ENCODE measurements at places on chromosomes 7 and 10.

- no peak for DNase-seq
Observed at GRCh38 chr10:12742771-12743170, 258.7 kb downstream of the CCDC3 start.

DNA sequence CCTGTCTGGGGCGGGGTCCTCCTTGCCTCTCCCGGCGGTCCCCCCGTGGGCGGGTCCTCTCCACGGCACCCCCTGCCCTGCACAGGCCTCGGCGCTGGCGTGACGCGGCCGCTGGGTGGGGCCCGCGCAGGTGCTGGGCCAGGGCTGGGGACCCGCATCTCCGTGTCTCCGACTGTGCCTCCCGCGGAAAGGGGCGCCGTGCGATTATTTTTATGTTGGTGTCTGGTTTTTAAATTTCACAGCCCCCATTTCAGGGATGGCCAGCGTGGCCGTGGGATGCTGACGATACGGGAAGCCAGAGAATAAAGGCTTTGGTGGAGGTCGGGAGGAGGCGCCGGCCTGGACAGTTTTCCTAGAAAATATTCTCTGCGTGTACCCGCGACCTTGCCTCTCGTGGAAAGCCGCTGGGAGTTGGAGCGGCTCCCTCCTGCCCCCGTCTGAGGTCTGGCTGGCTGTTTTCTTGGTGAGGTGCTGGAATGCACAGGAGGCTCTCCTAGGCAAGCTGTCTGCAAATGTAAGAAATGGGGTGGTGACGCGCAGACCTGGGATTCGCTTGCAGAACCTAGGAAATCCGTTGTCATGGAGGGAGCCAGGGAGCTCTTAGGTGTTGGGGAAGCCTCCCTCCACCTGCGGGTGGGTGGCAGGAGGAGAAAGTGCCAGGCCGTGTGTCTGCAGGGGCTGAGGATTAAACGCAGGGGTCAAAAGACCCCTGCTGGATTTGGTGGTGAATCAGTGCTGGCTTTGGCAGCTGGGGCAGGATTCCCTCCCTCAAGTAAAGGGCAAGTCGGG lies 28.7 kb upstream of the JAKMIP3 start:
- DNase-seq: no peak

DNA sequence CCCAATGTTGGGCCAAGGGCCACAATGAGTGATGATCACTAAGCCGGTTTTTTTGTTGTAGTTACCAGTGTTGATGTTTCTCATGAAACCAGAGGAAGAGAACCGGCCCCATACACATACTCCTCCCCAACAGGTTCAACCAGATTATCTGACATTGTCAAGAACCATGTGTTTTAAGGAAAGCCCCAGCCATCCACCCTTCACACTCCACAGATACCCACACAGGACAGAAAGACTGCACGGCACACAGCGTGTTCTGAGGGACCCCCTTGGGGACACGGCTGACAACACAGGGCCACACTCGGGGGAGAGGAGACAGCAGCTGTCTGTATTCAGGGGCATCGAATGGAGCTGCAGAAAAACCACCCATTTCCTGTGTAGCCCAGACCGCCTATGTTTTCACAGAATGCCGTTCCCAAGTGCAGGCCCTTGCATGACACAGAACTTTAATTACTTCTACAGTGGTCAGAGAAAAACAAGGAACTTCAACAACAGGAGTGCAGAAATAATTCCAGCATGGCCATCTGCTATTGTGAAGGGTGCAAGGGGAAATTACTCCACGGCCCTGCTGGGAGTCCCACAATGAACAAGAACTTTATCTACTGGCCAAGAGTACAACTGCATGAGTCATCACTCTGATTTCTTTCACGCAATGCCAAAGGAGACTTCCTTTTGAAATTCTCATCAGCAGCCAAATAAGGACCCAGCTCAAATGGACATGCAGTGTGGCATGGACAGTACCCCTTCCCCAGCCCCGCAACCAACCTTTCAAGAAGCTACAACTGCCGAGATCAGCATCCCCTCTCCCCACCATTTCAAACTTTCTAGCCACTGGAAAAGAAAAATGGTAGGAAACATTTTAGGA lies 2.3 kb downstream of the KLF6 start:
- peak; percentile 52 for DNase-seq

GRCh38 chr10:58179238-58179637 lies 88.5 kb downstream of the IPMK start:
- no peak for DNase-seq

DNA sequence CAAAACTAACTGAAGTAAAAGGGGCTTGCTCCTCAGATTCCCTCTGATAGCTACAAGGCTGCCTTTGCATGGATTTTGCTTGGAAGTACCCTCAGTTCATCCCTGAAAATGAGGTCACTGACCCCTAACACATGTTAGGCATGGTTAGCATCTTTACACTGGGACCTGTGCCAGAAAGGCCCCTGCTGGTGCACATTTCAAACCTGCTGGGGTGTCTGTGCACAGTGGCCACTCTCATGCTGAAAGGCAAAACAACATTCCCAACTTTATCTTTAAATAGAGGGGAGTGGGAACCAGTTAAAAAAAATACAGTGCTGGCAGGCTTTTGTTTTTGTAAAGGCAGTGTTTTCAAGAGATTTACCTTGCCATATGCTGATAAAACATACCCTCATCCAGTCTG lies 99.1 kb downstream of the ANK3 start:
- peak; percentile 80 for DNase-seq

DNA sequence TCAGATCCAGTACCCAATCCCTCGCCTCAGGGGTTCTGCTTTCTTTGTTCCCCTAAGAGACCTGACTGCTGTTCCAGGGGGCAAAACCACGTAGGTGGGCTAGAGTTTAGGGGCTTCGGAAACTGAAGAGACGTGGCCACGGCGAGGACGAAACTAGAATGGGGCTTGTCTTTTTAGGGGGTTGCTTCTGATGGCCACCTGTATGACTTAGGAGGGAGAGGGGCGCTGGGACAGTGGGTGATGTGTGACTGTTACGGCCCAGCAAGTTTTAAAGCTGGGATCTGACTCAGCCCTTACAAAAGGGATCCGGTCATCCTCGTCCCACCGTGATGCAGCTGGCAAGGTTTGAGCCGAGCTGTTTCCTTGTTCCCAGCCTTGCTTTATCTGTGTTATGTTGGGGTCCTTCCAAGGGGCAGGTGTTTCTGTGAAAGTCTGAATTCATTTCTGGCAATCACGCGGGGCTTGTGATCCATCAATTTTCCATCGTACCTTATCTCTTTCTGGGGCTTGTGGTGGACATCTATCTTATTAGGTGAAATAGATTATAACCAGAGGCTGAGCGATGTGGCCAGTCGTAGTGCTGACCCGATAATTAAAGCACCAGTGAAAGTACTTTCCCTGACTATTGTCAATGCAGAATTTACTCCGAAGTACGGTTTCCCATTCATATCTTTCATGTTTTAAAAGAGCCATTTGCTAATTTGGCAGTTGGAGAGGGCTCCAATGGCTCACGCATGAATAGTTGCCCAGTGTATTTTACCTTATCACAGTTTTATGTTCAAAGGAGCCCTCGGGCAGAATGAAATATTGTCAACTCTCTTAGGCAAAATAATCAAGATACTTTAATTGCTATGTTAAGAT lies 830 bp downstream of the MET start:
- peak; percentile 77 for DNase-seq

DNA sequence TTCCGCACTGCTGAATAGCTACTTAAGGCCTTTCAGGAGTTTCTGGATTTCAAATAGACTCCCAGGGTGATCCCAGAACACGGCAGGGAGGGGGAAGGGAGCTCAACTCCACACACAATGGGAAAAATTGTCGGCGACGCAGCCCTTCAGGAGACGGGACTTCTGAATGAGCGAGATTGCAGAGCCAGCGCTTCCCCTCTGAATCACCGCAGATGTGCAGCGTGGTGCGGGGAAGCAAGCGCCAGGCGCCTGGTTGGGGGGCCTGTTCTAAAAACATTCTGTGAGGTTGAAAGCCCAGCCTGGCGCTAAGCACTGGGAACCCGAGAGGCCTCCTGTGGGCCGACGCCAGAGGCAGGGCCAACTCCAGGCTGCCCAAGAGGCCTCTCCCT lies 163.3 kb downstream of the MAD1L1 start:
- no peak for DNase-seq

GRCh38 chr7:1134951-1135350 lies 25.0 kb downstream of the ZFAND2A start:
- no peak for DNase-seq

DNA sequence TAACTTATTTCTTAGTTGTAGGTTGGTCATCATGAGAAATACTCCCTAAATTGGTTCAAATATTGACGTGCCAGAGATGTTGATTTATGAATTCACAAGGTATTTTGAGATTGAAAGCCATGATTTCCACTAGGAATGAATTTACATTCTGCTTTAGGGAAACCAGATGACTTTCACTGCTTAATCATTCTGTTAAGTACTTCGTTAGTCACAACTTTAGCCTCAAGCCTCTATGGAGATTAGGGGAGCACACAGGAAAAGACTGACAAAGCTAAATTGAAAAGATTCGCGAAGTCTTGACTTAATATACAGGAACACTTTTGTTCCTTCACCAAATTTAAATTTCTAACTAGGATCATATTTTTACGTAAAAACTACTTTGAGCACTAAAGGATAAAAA lies 250.4 kb upstream of the CACNA2D1 start:
- no peak for DNase-seq

- DNase-seq: no peak
Observed at GRCh38 chr7:15854841-15855524, 168.5 kb upstream of the MEOX2 start.

DNA sequence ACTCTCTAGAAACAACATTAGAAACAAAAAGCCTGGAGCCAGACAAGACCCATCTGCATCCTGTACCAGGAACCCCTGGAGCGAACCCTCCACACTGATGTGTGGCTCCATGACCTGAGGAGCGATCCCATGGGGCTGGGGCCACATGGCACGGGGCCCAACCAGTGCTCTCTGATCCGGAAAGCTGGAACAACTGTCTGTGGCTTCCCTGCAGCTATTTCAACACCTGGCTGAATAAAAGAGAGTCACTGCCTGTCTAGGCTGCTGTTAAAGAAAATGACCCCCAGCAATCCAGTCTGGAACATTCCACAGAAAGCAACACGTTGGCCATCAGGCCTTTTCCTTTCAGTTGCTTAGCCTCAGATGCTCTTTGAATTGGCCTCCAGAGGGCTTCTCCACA lies 20.9 kb downstream of the UROS start:
- peak; percentile 38 for DNase-seq

DNA sequence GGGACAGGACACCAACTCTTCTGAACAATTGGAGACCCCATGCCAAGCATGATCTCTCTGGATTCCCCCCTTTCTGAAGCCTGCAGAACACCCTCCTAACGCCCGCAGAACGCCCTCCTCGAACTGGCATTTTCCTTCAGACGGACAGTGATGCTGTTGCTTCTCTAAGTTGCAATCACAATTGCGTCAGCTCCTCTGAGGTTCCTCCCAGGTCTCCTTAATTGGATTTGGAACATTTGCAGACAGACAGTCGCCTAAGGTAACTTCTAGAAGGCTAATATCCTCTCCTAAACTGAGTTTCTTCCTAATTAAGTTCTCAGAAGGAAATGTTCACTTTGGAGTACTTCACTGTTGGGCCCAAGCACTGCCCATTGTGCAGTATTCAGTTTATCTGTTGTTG lies 20.5 kb upstream of the SERPINE1 start:
- DNase-seq: no peak

GRCh38 chr7:139857791-139858190 lies 28.7 kb downstream of the TBXAS1 start:
- DNase-seq: no peak

- no peak for DNase-seq
Observed at GRCh38 chr10:47087667-47088066, 176.4 kb downstream of the PTPN20 start.

DNA sequence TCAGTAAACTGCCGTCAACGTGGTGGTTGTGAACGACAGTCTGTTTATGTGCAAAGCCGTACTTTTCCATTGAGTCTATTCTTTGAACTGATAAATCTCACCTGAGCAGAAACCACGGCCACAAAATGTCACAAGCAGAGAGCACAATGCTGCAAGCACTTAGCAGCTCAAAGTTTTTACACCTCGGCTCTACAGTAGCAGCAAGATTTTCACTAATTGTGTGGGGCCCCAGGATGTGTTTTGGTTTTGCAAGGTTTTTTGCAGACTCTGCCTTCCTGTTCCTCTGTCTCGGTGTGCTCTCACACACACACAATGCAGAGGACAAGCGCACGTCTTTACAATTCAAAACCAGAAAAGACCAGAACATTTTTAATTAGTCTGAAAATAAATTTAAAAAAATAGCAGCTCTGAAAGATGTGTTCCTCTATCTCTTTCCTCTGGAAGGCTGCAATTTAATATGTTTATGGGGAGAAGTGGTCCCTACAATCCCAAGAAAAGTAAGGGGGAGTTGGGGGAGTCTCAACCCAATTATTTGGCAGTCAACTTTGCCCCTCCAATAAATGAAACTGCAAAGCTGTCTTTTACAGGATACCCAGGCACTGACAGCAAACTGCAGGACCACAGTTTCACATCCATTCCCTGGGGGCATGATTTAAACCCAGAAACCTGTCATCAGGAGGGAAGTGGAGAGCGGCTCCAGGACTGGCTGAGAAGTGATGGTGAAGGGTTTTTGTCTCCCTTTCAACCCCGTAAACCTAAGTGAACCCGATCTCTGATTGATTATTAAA lies 73.8 kb upstream of the SFMBT2 start:
- DNase-seq: no peak

GRCh38 chr10:92419740-92420545 lies 129.0 kb downstream of the MARCHF5 start:
- no peak for DNase-seq

DNA sequence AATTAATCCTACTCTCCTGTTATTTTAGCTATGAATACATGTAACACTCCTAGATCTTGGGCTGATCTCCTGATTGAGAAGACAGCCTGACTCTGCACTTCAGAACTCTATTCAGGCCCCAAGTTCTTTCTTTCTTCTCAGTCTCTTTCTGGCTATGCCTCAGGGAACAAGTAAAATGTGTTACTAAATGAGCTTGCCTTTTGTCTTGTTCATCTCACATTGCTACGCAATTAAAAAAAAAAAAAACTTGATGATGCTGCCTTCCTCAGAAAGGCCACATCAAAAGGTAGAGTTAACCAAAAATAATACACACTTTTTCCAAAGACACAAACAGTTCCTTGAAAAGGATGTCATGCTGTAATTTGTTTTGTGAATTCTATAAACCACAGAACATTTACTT lies 258.1 kb downstream of the TWIST1 start:
- no peak for DNase-seq

DNA sequence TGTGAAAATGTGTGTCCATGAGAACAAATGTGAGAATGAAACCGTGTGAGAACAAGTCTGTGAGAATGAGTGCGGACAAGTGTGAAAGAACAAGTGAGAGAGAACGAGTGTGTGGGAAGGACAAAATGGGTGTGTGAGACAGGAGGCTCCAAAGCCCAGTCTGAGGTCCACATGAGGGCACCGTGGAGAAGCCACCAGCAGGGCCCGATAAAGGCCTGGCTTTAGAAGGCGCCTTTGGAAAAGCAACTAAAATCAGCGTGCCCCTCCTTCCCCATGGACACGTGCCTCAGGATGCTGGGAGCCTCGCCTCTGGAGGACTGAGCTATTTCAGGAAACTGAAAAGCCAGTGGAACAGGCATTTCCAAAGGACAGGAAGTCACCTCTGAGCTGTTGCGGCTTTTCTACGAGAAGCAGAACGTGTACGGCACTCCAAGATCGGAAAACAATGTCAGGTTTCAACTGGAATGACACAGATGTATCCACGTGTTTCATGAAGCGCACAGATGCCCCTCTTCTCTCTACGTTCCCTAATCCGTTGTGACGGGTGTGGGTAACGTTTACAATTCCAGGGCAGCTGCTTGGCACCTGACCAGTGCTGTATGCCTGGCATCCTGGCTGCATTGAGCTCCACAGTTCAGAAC lies 46.4 kb downstream of the ESYT2 start:
- DNase-seq: peak; percentile 20

- no peak for DNase-seq
Observed at GRCh38 chr10:6840201-6840691, 260.2 kb upstream of the PRKCQ start.

GRCh38 chr10:79430936-79431335 lies 14.5 kb downstream of the ZCCHC24 start:
- no peak for DNase-seq
